ENCODE measurements at places on chromosomes 6 and 20. TPM values are rescaled to one million over a fixed set of nuclear protein-coding genes. Genes with fewer than 3 reads are reported as not detected.

- no peak for DNase-seq
Measured at GRCh38 chr20:57959018-57959417, 249.2 kb upstream of the PMEPA1 start.

DNA sequence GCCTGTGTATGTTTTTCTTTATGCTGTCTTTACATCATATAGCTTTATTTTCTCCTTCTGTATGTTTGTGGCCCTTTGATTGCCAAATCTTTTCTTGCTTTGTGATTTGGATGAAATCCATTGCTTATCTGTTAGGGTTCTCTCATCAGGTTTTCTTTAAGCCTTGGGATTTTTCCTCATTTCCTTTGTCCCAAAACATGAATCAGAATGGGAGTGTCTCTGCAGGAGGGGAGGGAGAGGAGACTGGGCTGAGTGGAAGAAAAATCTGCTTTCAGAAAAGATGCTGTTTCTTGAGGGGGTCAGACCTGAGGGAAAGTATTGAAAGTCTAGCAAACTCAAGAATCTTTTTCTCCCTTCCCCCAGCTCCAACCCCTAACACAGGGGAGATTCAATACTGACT lies 758.0 kb upstream of the MMS22L start:
- DNase-seq = no peak

GRCh38 chr6:152146385-152146784 lies 338.9 kb downstream of the ESR1 start:
- no peak for DNase-seq

- no peak for DNase-seq
Measured at GRCh38 chr6:163008626-163009025, 280.9 kb downstream of the PACRG start.

DNA sequence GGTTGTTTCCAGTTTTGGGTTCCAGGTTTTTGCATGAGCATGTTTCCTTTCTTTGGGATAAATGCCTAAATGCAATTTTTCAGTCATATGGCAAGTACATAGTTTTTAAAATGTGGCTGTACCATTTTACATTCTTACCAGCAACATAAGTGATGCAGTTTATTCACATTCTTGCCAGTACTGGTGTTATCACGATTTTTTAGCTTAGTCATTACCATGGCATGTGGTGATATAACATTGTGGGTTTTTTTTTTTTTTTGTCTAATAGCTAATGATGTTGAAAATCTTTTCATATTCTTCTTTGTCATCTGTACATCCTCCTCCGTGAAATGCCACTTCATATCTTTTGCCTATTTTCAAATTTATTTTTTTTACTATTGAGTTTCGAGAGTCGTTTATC lies 2.9 kb upstream of the TDRD6 start:
- DNase-seq = no peak

GRCh38 chr20:48734104-48734749 lies 93.6 kb downstream of the PREX1 start:
- DNase-seq = no peak

GRCh38 chr6:31493875-31494694 lies 3.9 kb upstream of the MICB start:
- no peak for DNase-seq

Gene SLC22A2
- not detected for total RNA-seq

Gene RNF39
- 0.11 TPM for total RNA-seq

Gene HLA-DOB
- total RNA-seq = 0.42 TPM

Data from urinary bladder (tissue), 4 donors.